Fibroblast of skin of abdomen (primary cell): ENCODE measurements at places on chromosomes 12 and 14.

DNA sequence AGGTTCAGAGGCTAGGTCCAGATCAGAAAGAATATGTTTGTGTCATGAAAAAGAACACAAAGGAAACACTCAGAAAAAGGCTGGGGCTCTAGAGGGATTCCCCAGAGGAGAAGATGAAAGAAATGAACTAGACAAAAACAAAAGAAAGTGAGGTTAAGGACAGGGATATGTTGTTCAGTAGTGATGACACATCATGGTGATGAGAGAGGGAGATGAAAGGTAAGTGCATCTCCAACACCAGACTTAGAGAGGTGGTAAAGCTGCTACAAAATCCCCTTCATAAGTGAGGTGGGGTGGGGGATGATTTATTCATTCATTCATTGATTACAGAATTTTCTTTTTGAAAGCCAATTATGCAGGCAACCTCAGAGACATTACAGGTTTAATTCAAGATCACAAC lies 19.6 kb upstream of the SLC8A3 start:
- no peak for DNase-seq

- DNase-seq = no peak
These were observed 12.5 kb downstream of the P2RX7 start for GRCh38 chr12:121145221-121145620.

DNA sequence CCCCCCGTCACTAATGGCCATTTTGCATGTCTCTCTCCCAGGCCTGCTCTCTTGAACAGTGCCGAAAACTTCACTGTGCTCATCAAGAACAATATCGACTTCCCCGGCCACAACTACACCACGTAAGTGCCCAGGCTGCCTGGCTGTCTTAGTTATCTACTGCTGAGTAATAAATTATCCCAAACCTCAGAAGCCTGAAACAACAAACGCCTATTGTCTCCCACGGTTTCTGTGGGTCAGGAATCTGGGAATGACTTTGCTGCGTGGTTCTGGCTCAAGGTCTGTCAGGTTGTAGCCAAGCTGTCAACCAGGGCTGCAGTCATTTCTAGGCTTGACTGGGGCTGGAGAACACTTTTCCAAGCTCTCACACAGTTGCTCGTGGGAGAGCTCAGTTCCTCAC lies 32.6 kb downstream of the P2RX7 start:
- DNase-seq = no peak

GRCh38 chr12:96195845-96196451 lies 1.8 kb downstream of the ELK3 start:
- peak; percentile 88 for DNase-seq

DNA sequence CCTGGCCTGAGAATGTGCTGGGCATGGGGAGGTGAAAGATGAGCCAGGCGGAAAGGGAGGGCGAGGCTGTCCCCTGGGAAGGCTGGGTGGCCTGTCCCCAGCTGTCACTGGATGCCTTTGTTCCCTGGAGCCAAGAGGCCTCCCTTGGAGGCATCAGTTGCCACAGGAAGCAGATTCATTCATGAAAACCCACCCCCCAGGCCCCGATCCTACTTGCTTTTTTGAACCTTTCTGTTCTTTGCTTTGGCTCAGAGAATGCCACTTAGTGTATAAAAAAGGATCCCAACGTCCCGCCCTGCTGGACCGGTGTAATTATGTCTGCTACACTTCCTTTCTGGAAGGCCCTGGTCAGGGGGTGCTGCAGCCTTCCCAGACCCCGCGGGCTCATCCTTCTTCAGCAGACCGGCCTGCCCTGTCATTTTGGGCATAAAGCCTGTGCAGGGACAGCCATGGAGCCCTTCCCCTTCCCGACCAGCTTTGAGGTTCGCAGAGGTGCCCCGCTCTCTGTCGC lies 220.2 kb downstream of the SLC41A2 start:
- DNase-seq = no peak

GRCh38 chr14:72311116-72311515 lies 378.9 kb downstream of the RGS6 start:
- no peak for DNase-seq

GRCh38 chr14:83425138-83425537 lies 1891.5 kb upstream of the SEL1L start:
- DNase-seq = peak; percentile 83

DNA sequence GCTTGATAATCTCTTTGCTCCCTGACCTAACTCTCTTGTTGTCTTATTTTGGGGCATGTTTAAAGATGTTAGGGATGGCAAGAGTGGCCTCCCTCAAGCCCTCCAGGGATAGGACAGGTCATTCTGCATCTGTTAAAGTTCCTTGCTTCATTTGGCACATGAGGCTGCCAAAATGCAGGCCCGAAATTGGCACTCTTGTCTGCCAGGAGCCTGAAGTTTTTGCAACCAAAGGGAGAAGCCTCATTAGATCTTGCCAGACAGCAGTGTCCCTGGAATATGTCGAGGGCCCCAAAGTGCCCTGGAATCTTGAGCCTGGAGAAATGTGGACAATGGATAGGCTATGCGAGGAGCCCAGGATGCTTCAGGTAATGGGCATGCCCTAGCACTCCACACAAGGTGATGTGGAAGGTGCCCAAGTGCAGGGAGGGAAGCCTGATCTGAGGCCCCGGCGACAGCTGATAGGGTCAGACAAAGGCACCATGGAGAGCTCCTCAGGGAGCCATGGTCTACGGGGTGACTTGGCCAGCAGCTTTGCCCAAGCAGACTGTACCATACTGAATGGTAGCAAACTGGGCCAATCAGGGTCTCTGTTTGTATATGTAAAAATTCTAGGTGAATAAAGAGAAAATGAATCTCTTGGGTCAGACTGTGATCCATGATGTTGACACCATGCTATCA lies 173.0 kb upstream of the WSCD2 start:
- no peak for DNase-seq

- DNase-seq = no peak
These were observed 5.5 kb downstream of the AMN start for GRCh38 chr14:102927878-102928411.

DNA sequence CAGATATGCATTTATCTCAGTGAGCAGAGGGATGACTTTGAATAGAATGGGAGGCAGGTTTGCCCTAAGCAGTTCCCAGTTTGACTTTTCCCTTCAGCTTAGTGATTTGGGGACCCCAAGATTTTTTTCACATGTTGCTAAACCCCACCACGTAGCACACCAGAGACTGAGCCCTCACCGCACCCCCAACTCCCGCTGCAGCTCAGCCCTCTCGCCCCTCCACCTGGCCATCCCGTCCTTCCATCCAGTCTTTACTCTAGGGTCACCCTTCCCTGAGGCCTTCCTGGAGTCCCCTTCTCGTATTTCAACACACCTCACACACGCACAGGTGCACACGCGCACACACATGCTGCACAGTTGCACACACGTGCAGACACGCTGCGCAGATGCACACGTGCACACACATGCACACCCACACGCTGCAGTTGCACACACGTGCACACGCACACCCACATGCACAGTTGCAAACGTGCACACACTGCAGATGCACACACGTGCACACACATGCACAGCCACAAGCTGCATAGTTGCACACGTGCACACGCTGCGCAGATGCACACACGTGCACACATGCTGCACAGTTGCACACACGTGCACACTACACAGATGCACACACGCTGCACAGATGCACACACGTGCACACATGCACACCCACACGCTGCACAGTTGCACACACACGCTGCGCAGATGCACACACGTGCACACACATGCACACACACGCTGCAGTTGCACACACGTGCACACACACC lies 30.0 kb downstream of the HSP90AA1 start:
- no peak for DNase-seq

GRCh38 chr14:31788340-31788739 lies 227.1 kb downstream of the NUBPL start:
- DNase-seq = no peak

- DNase-seq = no peak
These were observed 397.3 kb downstream of the ZFP36L1 start for GRCh38 chr14:68395604-68396003.

GRCh38 chr12:107029081-107029480 lies 42.1 kb upstream of the MTERF2 start:
- no peak for DNase-seq

GRCh38 chr14:105085766-105086165 lies 20.5 kb upstream of the GPR132 start:
- DNase-seq = no peak

- DNase-seq = no peak
These were observed 5.1 kb upstream of the TNFAIP2 start for GRCh38 chr14:103118018-103118662.

- peak; percentile 85 for DNase-seq
These were observed 41.1 kb downstream of the SYNE2 start for GRCh38 chr14:63893701-63894458.

- no peak for DNase-seq
These were observed 8.5 kb upstream of the BICD1 start for GRCh38 chr12:32098112-32098511.

DNA sequence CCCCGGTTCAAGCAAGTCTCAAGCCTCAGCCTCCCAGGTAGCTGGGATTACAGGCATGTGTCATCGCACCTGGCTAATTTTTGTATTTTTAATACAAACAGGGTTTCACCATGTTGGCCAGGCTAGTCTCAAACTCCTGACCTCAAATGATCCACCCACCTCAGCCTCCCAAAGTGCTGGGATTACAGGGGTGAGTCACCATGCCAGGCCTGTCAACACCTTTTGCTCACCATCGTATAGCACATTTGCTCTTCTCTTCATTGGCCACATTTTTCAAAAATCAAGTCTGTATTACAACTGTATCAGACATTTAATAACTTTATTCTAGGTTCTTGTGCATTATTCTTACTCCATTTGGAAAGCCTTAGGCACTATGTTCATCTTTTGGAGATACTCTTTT lies 50.3 kb downstream of the BCAT1 start:
- peak; percentile 38 for DNase-seq

- DNase-seq = peak; percentile 62
These were observed at the start of gene ARHGEF40 for GRCh38 chr14:21070083-21070609. TSS of gene ARHGEF40 (plus strand) at chr14:21070304. CDS start at chr14:21070397, 93 bp downstream.

GRCh38 chr12:452667-453210 lies 7.0 kb upstream of the B4GALNT3 start:
- DNase-seq = no peak

DNA sequence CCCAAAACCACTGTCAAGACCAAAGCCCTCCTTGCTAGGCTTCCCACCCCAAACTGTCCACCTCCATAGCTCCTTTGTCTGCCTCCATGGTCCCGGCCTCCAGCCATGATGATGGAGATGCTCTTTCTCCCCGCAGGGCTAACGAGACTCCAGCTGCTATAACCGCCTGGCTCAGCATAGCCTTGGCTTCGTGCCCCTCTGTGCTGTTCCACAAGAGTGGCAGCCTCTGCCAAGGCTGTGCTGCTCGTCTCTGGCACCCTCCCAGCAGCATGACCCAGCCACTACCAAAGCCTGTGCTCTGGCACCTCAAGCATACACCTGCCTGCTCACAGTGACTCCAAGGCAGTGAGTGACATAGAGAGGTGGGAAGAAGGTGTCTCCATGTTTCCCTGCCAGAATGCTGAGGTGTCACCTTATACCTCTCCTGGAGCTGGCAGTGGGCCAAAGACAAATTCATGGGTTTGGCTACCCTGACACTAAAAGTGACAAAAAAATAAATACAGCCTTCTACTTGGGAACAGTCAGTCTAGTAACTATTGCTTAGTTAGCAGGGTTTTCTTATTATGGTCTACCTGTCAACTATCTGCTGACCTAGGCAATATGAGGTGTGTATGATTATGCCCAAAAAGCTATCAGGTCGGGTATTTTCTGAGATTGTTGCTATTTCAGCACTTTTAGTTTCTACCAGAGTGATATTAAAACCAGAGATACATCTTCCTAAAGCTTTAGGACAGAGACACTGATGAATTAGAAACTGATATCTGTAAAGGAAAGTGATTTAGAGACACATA lies 16.1 kb upstream of the KRT73 start:
- no peak for DNase-seq

DNA sequence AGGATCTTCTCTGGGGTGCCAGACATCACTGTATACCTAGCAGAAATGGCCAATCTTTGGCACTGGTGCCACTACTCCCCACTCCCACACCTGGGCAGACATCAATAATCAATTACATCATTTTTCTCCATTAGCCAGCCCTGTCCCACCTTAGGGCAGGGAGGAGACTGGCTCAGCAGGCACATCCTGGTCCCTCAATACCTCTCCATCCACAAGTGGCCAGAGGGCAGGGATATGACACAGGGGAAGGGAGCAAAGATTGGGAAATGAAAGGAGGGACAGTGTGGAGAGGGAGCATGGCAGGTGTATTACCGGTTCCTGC lies 10.2 kb downstream of the RAPGEF3 start:
- DNase-seq = no peak

DNA sequence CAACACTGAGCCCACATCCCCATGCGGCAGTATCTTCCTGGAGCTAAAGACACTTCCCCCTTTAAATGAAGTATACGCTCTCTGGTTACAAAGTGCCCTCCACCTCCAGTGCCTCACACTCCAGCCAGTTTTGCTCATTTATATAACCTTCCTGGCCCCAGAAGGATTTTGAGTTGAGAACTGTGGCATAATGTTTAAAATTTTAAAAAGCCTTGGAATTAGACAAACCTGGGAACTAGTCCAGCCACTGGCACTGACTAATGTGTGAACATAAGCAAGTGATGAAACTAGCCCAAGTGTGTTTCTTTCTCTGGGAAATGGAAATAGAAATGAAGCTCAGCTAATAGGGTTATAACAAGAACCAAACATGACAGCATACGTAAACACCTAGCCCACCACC lies 723.7 kb upstream of the USP15 start:
- DNase-seq = no peak

- DNase-seq = no peak
These were observed 25.7 kb upstream of the TC2N start for GRCh38 chr14:91893007-91893406.

DNA sequence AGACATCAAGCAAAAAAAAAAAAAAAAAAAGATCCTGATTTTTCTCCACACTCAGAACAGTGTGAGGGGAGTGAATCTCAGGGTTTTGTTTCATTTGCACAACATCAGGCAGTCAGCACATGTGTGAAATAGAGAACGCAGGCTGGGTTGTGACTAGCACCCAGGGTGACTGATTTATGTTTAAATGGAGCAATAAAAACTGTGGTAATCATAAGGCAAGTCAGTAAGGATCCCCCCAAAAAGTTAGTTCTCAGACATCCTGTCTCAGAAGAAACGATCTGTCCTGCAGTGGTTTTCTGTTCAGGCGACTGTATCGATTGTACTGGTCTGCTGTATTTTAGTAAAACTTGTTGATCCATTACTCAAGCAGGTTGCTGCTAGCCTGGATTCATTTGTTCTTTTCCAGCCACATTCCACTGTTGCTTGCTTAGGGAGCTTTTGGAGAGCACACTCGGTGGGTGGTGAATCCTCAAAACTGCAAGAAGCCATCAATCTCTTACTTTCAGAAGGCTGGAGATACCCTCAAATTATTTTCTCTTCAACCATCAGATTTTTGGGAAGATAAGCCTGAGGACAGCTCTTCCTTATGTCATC lies 107.1 kb downstream of the DACT1 start:
- peak; percentile 76 for DNase-seq

GRCh38 chr12:82174383-82174782 lies 183.8 kb downstream of the CCDC59 start:
- no peak for DNase-seq

- DNase-seq = no peak
These were observed 183.0 kb downstream of the ERC1 start for GRCh38 chr12:1173781-1174617.

DNA sequence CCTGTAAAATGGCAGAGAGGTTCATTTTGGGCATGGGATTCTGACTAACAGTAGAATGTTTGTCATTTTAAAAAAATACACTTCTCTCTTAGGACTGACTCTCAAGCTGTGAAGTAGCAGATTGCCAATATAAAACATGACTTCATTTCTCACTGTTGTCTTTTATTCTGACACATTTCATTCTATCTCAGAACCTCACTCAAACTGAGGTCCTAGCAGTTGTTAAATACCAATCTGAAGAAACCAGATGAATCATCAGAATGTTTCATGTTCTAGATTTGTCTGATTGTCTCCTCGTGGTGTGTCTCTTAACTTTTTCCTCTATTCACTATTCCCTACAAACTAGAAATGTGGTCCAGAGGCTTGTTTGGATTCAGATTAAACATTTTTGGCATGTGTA lies 276.5 kb upstream of the NPAS3 start:
- DNase-seq = peak; percentile 52
